ENCODE measurements at places on chromosomes 16 and 17.
A peak's percentile ranks its signal among the peaks of the same experiment; 100 is the strongest.

GRCh38 chr17:69170377-69170776 is 28.7 kb upstream of the ABCA6 start:
- DNase-seq: no peak

DNA sequence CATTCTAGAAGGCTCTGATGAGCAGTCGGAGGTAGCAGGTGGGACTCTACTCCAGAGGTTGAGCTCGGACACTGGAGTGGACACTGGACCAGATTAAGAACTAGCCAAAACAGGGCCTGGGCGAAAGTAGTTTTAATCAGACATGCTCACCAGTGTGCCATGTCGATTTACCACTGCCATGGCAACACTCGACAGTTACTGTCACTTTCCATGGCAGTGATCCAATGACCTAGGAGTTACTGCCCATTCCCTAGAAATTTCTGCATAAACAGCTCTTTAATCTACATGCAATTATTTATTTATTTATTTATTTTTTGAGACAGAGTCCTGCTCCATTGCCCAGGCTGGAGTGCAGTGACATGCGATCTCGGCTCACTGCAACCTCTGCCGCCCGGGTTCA is 7.2 kb upstream of the METTL9 start:
- DNase-seq: no peak

GRCh38 chr16:80990577-80990976 is 16.1 kb downstream of the CMC2 start:
- no peak for DNase-seq

DNA sequence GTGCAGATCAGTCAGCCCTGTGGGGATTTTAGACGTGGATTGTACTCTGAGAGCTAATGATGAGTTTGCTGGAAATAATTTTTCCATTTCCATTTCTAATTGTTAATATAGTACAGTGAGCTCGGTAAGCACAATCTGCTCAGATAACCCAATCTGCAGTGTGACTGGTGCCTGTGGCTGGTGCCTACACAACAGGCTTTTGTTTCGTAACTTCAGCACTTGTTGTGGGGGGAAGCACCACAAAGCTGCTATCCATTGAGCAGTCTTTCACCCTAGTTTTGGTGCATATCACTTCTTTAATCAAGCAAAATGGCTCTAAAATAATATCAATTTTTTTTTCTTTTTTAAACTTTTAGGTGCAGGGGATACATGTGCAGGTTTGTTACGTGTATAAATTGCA is 534.9 kb upstream of the HSBP1 start:
- DNase-seq: no peak

DNA sequence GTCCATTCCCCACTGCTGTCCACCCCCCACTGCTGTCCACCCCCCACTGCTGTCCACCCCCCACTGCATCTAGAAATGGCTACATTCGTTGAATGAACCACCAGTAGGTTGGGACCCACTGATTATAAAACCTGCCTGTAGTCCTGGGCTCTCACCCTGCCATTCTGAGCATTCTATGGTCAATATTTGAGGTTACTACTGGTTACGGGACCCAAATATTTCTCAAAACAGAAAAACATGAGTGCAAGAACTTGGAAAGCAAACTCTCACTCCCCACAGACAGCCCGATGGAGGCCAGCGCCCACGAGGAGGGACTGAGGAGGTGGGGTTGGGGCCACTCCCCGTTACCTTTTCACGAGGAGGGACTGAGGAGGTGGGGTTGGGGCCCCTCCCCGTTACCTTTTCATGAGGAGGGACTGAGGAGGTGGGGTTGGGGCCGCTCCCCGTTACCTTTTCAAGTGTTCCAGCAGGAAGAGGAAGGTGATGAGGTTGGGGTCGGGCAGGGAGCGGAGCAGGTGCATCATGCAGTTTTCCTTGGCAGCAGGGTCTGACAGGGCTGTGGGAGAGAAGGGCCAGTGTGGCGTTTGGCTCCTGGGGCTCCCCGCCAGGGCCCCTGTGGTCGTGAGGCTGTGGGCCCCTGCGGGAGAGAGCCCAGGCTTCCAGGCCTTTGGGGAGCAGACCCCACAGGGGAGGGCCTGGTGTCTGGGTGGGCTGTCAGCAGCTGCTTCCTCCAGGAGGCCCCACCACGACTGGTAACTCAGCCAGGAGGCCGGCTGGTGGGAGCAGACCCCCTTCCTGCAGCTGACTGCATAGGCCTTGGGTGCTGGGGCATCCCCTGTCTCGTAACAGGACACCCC is 12.5 kb downstream of the TIMM22 start:
- DNase-seq: no peak

DNA sequence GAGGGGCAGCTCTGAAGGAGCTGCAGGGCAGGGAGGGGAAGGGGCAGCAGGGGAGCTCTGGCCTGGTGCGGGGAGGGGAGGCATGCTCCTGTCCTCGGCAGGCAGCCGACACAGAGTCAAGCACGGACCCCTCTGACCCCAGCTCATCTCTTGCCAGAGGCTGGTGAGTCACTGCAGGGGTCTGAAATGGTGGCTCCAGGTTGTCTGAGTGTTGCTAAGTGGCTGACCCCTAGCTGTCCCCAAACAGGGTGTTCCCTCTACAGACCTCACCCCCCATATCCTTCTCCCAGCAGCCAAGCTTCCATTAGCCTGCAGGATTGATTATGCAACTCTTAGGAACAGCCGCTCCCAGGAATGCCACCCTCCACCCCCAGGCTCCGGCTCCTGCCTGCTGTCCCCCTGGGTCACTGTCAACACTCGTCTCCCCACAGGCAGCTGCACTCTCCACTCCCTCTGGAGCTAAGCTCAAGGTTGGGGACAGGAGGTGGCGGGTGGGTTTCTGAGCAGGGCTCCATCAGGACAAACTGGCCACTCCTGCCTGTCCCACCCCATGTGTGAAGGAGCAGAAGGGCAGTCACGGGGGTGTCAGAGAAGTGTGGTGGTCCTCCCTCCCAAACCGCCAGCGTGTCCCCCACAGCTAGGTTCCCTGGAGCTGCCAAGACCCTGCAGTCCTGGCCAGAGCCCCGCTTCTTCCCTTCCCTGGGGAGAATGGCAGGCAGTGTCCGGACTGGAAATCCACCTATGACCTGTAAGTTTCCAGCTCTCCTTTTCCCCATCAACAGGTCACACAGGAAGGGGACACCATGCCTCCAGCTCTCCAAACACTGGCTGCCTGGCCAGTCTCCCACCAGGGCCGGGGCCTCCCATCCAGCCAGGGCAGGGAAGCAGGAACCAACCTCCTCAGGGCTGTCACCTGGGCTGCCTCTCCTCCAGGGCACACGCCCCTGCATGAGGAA is 1.0 kb downstream of the MYLK3 start:
- no peak for DNase-seq

DNA sequence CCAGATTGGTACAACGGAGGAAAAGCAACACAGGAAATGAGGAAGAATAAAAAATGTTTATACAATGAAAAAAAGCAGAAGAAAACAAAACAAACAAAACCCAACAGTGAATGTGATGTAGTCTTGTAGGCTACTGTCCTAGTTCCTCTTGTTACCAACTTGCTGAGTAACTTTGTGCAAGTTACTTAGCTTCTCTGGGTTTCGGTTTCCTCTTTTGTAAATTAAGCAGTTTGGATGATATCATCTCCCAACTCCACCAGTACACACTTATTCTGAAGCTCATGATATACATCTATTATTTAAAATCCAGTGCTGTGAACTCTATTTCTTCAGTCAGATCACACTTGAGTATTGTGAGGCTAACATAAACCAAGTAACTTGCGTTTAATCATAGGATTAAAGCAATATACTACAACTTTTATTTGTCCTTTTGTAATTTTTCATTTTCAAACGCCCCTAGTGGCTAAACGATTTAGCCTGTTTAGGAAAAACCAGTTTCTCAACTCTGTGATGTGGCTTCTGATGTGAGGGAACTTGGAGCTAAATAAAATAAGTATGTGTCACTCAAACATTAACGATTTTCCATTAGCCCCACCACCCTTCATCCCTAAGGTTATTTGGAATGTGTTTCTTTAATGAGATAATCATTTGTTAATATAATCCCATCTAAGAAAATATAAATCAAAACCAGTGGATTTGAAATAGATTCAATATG is 1.4 kb upstream of the UNK start:
- no peak for DNase-seq

DNA sequence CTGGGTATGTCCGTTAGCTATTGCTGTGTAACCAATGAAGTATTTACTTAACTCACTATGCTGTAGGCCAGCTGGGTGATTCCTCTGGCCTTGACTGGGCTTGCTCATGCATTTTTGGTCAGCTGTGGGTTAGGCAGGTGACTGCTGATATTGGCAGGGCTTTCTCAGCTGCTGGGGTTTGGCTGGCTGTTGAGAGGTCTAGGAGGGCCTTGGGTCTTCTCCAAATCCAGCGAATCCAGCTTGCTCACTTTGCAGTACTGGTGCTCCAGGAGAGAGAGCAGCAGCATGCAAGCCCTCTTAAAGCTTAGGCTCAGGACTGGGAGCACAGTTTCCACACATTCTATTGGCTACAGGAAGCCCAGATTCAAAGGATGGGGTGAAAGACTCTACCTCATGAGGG is 270.1 kb downstream of the PHKB start:
- DNase-seq: no peak

DNA sequence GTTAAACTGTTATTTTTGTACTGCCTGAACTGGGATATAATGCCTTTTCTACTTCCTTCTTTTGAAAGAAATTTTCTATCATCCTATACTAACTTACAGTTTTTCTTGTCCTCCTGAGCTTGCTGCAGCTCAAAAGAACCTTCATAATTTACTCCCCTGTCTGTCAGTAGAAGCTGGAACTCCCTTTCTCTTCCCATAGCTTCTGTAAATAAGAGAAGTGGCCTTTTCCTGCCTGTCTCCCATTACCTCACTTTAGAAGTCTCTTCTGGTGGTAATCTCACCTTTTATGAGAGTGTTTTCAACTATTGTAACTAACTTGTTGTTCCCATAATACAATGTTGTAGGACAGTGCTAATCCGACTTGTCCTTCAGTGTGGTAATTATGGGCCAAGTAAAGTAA is 246.7 kb upstream of the TBX2 start:
- DNase-seq: peak; percentile 40

DNA sequence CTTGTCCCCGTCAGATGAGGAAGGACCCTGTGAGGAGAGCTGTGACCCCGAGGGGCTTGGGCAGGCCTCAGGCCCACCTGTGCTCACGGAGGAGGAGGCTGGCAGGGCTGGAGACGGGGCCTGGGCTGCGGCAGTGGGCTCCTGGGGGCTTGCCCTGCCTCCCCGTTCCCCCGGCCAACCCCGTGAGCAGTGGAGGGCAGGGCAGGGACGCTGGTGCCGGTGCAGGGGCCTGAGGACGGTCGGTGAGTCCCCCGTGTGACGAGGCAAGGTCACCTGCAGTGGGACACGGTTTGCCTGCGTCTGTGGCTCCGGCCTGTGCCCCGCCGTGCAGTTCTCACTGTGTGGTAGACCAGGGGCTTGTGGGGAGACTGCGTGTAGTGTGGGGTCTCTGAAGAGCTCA is 8.3 kb upstream of the RHOT2 start:
- no peak for DNase-seq

DNA sequence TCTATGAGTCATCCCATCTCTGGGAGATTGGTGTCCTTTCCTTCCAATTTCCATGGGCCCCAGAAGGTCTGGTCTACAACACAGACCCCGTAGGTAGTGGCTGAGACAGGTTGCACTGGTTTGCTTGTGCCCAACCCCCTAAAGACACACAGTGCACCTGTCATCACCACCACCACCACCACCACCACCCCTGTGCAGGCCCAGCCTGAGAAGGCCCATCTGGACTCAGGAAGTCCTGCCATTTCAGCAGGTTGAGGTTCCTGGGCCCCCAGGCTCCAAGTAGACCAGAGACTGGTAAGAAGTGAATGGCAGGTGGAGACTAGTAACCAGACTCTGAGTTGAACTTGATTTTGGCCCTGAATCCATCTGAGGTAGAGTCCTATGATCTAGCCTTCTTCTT is 25.9 kb upstream of the PHB1 start:
- no peak for DNase-seq

- peak; percentile 49 for DNase-seq
Observed at GRCh38 chr17:65629234-65629690, 67.8 kb upstream of the AXIN2 start.

- DNase-seq: no peak
Observed at GRCh38 chr17:74679374-74679773, 33.3 kb downstream of the CD300LF start.
